ENCODE measurements at places on chromosomes 1 and 21.

DNA sequence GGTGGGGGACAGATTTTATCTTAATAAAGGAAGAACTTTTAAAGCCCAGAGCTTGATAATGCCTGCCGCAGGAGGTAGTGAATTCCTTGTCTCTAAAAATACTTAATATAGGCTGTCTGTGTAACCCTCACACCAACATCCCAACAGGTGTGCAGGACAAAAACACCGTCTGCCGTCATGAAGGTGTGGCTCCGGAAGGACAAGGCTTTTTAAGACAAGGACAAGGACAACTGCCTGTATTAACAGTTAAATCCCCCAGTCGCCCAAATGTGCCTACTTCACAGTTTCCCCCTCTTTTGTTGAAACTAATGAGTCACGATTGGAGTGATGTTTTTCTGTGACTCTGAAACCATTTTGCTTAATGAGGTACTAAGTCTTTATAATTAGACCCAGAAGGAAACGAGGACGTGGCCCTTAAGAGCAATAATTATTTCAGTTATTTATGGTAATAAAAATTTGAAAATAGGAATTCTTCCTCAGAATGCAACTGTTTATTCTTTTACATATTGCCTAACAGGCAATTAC lies 27.3 kb upstream of the SPATA6 start:
- DNase-seq = no peak

DNA sequence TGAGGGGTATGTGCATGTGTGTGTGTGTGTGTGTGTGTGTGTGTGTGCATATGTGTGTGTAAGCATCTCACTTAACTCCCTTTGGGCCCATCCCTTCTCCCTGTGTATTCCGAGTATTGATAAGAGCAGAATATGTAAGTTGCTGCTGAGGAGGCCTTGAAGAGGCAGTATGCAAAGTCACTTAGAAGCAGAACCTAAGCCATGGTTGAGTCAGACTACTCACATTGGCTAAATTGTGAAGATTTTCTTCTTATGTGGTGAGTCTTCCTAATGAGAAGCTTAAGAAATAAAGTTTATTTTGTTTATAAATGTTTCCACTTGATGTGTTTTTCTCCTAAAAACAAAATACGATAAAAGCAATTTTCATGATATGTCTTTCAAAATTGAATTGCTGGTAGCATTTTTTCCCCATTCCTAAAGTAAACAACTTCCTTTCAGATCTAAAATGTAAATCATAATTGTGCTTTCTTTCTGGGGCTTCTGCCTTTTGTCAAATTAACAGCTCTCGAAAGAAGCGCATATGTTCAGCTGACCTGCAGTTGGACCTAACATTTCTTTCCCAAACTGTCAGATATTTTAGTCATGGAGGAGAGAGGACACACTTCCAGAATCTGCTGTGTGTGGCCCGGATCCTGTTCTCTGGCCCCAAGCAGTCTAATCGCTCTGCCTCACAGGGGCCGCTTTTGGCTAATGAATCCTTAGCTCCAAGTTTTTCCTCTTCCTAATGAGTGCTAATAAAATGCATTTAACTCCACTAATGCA lies 284.0 kb downstream of the DUSP10 start:
- DNase-seq = no peak

GRCh38 chr1:95018602-95019369 lies 54.0 kb downstream of the ALG14 start:
- no peak for DNase-seq

DNA sequence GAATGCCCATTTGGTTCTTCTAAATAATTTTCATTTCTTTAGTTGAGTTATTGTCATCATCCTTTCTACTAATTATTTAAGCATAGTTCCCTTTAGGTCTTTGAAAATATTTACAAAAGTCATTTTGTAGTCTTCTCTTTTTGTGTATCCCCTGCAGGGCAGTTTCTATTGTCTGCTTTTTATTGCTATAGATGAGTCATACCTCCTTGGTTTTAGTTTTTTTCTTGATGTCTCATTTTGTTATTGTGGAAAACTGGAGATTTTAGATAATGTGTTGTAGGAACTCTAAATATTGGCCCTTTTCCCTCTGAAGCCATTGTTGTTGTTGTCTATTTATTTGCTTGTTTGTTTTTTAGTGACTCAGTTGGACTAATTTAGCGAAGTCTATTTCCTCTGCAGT lies 387.9 kb downstream of the NUF2 start:
- DNase-seq = no peak

- no peak for DNase-seq
These were observed 24.9 kb upstream of the KIRREL1 start for GRCh38 chr1:157968508-157968907.
